Natural killer cell treated with Interleukin-12 subunit alpha and Interleukin-12 subunit beta and Interleukin-15 and Interleukin-18, amount 100 ng/mL, for 72 hours (primary cell): ENCODE measurements at places on chromosomes 7 and 10. TPM values are rescaled to one million over a fixed set of nuclear protein-coding genes. Genes with fewer than 3 reads are reported as not detected.
A peak's percentile ranks its signal among the peaks of the same experiment; 100 is the strongest.

GRCh38 chr7:73974101-73974947 lies 53.6 kb upstream of the ELN start:
- no peak for DNase-seq

EXOC4 gene
- total RNA-seq = 107 TPM

FZD1 gene
- not detected for total RNA-seq

IGFBP1 gene
- not detected for total RNA-seq

DNA sequence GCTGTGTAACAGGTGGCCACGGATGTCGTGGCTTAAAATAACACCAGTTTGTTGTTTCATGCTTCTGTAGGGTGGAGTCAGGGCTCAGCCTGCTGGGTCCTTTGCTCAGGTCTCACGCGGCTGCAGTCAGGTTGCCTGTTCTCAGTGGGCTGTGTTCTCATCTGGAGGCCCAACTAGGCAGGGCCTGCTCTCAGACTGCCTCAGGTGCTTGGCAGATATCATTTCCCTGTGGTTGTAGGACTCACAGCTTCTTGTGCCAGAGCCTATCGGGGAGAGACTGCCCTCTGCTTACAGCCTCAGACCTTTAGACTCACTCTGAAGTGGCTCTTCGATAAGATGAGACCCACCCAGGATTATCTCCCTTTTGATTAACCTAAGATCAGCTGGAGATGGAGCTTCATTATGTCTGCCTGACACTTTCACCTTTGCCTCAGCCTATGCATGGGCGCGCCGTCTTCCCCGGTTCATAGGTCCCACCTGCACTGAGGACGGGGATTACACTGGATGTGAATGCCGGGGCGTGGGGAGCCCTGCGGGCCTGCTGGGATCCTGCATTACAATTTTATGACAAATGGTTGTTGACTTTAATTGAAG lies 55.3 kb downstream of the INPP5A start:
- peak; percentile 57 for DNase-seq

PLAC9 gene
- total RNA-seq = not detected

A1CF gene
- not detected for total RNA-seq

DNA sequence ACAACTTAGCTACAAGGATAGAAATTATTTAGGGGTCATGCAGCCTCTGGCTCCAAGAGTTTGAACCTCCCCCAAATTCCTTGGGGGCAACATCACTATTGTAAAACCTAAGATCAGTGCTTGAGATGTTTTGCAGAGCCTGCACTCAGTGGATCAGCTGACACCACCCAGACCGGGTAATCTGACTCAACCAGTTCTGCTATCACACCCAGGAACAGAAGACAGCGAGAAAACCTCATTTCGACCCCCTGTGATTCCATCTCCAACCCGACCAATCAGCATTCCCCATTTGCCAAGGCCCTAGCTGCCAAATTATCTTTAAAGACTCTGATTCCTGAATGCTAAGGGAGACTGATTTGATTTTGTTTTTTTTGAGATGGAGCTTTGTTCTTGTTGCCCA lies 5.2 kb downstream of the TACR2 start:
- DNase-seq = peak; percentile 35

- no peak for DNase-seq
These were observed 123.9 kb downstream of the CACNA2D1 start for GRCh38 chr7:82319674-82320118.

NFE2L3 gene
- 29.1 TPM for total RNA-seq

DNA sequence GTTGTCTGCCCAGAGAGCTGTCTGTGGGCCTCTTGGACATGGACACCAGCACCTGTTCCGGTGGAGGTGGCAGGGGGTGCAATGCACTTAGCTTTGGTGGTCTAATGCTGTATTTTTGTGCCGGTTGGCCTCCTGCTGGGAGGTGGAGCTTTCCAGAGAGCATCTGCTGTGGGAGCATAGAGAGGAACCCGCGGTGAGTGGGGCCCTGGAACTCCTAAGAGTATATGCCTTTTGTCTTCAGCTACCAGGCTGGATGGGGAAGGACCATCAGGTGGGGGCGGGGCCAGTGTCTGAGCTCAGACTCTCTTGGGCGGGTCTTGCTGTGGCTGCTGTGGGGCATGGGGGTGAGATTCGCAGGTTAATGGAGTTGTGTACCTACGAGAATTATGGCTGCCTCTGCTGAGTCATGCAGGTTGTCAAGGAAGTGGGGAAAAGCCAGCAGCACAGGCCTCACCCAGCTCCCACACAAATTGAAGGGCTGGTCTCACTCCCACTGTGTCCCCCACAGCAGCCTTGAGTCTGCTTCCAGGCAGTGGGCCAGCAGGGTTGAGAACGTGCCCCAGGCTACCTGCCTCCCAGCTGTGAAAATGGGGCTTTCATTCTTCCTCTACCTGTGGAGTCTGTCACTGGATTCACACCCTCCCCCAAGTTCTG lies 29.0 kb downstream of the JAKMIP3 start:
- no peak for DNase-seq

SORBS1 gene
- total RNA-seq = 1.6 TPM

SH2D4B gene
- total RNA-seq = 0.40 TPM

DNA sequence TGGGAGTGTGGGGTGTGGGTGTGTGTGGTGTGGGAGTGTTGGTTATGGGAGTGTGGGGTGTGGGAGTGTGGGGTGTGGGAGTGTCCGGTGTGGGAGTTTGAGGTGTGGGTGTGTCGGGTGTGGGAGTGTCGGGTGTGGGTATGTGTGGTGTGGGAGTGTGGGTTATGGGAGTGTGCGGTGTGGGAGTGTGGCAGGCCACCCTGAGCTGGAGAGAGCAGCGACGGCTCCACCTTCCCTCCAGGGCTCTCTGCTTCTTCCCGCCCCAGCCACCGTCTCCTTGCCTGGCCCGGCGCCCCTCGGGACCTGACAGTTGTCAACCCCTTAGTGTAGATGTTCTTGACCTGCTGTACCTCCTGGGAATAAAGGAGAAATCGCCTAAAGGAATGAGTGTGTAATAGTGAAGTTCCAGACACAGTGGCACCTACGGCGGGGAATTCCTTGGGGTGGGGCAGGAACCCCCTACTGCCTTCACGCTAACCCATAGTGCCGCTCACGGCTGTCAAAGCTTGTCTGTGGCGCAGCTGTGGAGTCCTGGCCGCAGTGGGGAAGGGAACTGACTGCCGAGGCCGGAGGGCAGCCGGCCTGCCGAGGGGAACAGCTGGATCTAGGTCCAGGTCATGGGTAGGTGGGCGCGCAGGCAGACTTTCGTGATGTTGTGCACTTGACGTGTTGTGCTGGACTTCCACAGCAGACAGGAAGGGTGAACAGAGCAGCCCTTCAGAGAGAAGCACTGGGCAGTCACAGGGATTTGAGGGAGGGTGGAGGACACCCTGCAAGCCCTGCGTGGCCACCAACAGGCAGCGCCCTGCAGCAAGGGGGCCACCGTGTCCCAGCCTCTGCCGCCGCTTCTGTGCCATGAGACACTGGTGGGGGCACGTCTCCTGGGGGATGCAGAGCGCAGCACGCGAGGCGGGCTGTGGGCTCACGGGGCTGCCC lies 49.0 kb upstream of the EN2 start:
- DNase-seq = no peak

MAPK8 gene
- total RNA-seq = 79.9 TPM

GRCh38 chr10:72086466-72087391 lies 1.6 kb downstream of the SPOCK2 start:
- DNase-seq = no peak

DNA sequence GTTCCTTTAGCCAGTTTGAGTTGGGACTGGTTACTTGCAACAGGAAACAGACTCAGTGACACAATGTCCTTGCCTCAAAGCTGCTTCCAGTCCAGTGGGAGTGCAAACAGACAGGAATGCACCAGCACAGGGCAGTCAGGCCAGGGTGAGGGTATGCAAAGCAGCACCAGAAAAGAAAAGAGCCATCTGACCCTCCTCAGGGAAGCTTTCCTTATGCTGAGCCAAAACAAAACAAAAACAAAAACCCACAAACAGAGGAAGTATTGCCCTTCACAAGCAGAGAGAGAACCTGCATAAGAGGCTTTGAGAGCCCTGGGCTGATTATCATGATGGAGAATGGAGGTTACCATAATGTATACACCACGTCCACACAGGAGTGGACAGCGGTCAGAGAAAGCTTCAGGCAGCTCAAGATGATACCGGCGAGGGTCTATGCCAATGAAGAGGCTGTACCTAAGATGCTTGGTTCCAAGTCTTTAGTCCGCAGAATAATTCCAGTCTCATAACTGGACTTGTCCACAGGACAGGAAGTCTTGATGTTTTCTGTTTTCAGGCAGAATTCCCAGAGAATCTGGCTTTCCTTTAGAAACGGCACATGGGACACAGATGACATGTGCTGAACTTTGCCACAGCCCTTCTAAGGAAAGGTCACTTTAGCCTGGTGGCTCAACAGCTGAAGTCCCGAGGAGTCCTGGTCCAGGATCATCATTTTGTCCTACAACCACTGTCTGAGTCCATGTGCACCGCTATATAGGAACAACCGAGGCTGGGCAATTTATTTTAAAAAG lies 263.3 kb downstream of the TNS3 start:
- no peak for DNase-seq

ADCYAP1R1 gene
- not detected for total RNA-seq

GHRHR gene
- not detected for total RNA-seq

DNA sequence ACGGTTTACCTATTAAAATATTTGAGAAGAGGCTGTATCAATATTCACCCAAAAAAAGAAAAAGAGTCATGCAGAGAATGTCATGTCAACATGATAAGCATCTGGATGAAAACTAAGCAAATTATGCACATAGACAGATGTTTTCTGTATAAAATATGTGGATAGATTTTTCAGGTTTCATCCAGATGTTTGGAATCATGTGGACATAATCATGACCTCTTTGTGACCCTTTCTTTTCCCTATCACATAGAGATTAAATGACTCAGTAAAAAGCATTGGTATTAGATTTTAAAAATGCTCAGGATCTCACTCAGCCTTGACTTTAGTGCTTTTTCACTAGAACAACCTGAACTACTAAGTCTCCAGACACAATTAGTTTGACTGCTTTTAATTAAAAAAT lies 90.0 kb downstream of the FOXP2 start:
- DNase-seq = no peak

DNA sequence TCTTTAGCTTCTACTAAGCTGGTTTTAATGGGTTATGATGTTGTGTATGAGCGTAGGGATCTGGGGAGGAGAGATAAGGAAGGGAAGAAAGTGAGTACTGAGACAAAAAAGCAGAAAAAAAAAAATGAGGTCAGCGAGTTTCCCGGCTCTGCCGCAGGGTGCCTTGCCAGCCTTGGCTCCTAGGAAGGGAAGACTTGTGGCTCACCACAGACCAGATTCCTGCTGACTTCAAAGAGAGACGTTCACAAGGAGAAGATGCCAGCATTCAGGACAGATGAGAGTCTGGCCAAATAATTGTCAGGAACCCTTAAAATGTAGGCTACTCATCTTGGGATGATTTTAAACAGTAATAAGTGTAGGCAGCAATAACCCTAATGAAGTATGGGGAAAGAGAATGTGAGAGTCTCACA lies 11.4 kb upstream of the FAS start:
- DNase-seq = no peak

GRCh38 chr7:46256870-46257661 lies 336.0 kb upstream of the IGFBP3 start:
- DNase-seq = no peak

DNA sequence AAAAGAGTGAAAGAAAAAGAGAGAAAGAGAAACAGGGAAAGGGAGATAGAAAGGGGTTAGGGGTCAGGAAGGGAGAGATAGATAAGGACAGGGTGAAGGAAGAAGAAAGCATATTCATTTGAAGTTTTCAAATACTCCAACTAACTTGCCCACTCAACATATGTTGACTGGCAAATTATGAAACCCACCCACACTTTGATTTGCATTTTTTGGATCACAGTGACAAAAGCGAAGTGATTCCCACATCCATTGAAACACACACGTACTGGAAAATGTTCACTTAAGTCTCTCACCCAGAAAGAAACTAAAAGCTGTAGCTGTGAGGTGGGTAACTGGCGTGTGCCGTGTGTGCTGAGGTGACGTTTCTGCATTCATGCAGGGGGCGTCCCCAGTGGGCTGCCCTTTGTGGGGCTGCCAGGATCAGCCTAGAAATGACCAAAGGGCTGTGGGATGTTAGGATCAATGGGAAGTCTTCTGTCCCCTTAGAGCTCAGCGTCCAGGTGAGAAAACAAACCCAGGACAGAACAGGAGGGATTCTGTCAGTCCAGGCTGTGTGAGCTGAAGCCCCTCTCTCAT lies 134.9 kb upstream of the ADARB2 start:
- no peak for DNase-seq

DNA sequence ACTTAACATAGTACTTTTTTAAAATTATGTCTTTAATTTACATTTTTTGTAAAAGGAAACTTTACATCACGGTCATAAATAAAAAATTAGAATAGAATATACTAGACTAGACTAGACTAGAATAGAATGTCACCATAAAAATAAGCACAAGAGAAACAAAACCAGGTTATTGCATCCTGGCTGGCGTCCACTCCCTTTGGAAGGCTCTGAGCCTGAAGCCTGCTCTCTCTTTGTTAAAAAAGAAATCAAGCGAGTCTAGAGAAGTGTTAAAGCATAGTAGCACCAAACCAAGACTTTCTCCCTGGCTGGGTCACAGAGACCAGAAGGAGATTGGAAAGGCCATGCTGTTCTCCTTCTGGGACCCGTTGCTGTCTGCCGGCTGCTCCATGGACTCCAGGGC lies 104.6 kb downstream of the C10orf105 start:
- DNase-seq = no peak

PKD2L1 gene
- not detected for total RNA-seq

MTURN gene
- total RNA-seq = 10.2 TPM

- DNase-seq = no peak
These were observed 100.8 kb downstream of the PLCE1 start for GRCh38 chr10:94094540-94094939.

DNA sequence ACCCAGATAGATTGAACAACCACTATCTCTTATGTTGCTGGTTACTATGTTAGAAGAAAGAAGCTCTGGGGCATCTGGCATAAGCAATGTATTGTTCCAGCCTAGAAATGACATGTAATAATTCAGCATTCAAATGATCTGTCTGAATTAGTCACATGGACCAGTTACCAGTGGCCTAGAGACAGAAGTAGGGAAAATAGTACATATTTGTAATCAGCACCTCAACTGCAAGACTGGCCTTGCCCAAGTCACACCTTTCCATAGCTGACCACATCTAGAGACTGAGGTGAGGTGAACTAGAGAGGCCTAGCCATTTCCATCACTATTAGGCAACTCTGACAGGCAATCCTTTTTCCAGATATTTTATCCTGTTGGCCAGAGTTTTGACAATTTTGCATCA lies 315.6 kb upstream of the KCND2 start:
- DNase-seq = no peak

DNA sequence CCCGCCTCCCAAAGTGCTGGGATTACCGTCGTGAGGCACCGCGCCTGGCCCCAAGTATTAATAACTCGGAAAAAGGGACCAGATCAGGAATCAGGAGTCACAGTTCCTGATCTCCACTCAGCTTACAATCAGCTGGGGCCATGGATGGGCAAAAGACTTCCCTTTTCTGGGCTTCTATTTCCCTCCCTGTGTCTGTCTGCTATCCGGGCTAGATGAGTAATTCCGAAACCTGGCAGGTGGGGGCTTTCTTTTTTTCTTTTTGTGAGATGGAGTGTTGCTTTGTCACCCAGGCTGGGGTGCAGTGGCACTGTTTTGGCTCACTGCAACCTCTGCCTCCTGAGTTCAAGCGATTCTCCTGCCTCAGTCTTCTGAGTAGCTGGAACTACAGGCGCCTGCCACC lies 11.6 kb downstream of the RPS24 start:
- no peak for DNase-seq

GRCh38 chr7:105887569-105888189 lies 11.3 kb upstream of the ATXN7L1 start:
- no peak for DNase-seq

- DNase-seq = no peak
These were observed 36.3 kb upstream of the RNF32 start for GRCh38 chr7:156604311-156604710.
